ENCODE measurements at places on chromosomes 7 and 10.

GRCh38 chr10:121113385-121113696 lies 262.2 kb downstream of the WDR11 start:
- DNase-seq = peak; percentile 39

DNA sequence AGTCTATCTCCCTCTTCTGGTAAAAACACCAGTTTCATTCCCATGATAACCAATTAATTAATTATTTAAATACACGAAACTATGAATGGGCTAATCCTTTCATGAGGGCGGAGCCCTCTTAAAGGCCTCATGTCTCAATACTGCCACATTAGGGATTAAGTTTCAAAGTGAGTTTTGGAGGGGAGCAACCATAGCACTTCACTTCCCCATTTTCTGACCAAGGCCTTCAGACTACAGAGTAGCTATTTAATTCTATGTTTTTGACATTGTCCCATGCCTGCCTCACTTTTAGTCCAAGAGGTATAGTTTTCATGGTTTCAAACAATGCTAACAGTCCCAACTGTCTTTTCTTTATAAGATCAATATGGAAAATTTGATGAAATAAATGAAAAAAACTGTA lies 618.6 kb downstream of the ZWINT start:
- DNase-seq = no peak

DNA sequence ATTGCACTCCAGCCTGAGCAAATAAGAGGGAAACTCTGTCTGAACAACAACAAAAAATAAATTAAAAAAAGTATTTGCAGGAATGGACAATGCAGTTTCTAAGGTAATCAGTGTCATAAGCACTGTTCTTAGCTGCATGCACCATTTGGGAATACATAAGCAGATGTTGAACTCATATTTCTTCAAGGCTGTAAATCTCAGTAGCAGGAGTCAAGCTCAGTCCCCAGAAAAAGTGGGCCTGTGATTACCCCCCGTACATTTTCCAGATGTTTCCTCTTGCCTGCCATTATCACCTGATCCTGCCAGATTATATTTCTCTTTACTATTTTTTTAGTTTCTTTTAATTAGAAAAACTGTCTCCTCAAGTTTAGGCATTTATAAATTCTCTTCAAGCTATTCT lies 667.6 kb upstream of the ANKRD30A start:
- no peak for DNase-seq

- no peak for DNase-seq
Observed at GRCh38 chr10:62069452-62070178, 168.1 kb downstream of the ARID5B start.

DNA sequence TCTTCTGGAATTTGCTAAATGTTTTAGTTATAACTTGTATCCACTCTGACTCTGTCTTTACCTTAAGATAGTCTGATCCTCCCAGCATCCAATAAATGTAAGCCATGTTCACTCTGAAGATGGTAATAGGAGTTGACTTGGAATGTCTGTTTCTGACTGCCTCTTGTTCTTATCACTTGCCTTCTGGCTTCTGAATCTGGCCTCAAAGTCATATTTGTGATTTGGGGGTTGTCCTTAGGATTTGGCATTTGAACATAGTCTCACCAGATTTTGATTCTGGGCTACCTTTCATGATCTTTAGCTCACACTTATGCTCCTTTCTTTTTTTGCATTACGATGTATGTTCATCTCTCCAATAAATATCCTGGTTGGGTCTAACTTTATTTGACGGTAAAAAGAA lies 247.0 kb downstream of the SH2D4B start:
- no peak for DNase-seq

- no peak for DNase-seq
Observed at GRCh38 chr7:28847176-28847575, 111.0 kb downstream of the TRIL start.

DNA sequence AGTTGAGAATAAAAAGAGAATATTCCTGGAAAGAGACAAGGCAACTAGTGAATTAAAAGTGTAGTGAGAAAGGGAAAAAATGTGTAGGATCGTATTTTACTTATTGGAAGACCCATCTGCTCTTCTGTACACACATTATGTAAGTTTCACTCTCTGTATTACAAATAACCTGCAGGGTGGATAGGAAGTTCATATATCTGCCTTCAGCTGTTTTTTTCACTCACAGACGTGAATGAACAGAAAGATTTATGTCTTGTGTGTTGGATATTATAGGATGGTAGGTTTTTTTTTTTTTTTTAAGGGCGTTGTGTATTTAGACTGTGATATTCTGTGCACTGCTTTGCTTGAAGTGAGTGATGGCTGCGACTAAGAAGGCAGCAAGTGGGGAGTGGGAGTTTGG lies 266.5 kb downstream of the AUTS2 start:
- no peak for DNase-seq

DNA sequence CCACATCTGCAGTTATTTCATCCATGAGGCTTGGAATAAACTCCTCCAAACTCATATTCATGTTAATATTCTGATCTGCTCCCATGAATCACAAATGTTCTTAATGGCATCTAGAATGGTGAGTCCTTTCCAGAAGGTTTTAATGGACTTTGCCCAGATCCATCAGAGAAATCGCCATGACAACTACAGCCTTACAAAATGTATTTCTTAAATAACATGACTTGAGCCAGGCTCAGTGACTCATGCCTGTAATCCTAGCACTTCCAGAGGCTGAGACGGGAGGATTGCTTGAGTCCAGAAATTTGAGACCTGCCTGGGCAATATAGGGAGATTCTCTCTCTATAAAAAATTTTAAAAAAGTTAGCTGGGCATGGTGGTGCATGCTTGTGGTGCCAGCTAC lies 102.1 kb upstream of the TMEM168 start:
- DNase-seq = peak; percentile 38

DNA sequence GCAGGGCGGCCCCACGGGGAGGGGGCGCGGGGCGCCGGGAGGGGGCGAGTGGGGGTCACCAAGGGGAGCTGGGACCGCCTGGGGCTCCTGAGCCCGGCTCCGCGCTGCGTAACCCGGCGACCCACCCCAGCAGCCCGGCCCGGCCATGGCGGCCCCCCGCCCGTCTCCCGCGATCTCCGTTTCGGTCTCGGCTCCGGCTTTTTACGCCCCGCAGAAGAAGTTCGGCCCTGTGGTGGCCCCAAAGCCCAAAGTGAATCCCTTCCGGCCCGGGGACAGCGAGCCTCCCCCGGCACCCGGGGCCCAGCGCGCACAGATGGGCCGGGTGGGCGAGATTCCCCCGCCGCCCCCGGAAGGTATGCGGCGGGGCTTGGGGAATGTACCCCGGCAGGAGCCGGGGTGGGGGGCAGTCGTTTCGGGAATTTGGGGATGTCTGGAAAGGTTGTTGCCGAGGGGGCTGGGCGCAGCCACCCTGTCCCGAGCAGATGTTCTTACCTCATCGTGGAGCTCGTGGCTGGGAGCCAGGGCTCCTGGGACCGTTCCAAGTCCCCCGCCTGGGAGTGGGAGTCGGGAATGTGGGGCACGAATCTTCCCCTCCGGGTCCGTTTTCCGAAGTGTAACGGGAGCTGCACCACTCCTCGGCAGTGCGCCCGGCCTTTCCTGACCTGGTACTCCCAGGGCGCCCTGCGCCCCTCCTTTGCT lies 431 bp downstream of the ZYX start:
- DNase-seq = peak; percentile 62

DNA sequence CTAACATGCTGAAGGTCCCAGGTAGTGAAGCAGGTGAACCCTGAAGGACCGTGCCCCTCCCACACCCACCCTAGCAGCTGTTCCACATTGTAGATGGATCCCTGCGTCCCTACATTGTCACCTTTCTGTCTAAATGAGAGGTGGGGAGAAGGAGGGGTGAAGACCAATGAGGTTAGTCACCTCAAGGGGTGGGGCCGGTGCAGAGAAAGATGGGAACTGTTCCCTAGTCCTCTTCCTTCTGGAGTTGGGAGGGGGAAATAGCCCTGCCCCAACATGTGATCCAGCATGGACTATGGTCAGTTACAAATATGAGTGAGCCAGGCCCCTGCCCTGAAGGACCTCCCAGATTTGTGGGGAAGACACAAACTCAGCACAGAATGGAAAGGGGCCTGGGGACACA lies 124.5 kb downstream of the LHPP start:
- no peak for DNase-seq

- no peak for DNase-seq
Observed at GRCh38 chr10:100253041-100253440, 14.4 kb downstream of the CWF19L1 start.

DNA sequence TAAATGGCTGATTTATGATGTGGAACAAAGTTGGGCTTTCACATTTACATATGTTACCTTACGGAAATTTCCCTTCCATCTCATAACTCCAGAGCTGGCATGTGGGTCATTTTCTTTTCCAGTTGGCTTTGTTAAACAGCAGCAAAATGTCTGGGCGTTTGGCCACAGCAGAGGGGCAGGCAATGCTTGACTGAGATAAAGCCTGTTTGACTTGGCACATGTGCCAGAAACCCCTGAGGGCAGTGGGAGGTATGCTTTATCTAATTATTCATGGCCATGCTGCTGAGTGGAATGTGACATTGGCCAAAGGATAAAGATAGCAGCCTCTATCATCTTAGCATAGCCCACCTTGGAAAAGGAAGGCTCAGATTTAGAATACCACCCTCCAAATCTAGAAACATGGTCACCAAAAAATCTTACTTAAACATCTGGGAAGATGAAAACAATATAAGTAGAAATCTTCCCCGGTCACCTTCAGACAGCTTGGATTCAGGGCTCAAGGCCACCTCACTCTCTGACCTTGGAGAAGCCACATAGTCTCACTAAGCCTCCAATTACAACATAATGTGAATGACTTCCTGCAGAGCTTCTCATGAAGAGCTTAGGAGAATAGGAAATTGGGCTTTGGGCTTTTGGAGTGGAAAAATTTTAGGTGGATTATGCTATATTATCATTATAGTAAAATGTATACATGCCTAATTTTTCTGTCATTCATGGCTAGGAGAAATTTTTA lies 101.5 kb downstream of the GRM3 start:
- DNase-seq = no peak

DNA sequence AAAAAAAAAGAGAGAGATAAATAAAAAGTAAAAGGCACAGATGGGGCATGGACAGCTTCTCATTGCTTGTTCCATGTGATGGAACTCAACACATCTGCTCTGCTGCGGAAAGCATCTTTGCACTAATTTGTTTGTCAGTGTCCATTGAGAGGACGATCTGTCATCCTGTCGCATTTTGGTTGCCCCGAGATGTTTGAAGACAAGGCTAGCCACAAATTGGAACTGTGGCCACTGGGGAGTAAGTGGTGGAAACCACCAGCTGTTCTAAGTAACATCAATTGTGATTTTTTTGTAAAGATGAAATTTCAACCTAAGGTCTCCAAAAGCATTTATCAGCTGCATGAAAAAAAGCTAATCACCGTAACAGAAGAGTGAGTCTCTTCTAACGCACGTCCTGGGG lies 312.7 kb downstream of the ADARB2 start:
- no peak for DNase-seq

- no peak for DNase-seq
Observed at GRCh38 chr7:48016641-48017040, 12.3 kb downstream of the SUN3 start.

- no peak for DNase-seq
Observed at GRCh38 chr7:53658951-53659350, 623.5 kb downstream of the POM121L12 start.

DNA sequence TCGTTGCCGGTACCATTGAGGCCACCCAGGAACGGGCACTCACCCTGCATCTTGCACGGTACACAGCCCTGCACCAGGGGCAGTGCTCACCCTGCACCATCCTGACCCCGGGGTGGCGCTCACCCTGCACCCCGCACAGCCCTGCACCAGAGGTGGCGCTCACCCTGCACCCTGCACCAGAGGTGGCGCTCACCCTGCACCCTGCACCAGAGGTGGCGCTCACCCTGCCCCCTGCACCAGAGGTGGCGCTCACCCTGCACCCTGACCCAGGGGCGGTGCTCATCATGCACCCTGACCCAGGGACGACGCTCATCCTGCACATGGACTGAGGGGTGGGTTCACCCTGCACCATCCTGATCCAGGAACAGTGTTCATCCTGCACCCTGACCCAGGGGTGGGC lies 6.4 kb downstream of the TUBGCP2 start:
- no peak for DNase-seq

DNA sequence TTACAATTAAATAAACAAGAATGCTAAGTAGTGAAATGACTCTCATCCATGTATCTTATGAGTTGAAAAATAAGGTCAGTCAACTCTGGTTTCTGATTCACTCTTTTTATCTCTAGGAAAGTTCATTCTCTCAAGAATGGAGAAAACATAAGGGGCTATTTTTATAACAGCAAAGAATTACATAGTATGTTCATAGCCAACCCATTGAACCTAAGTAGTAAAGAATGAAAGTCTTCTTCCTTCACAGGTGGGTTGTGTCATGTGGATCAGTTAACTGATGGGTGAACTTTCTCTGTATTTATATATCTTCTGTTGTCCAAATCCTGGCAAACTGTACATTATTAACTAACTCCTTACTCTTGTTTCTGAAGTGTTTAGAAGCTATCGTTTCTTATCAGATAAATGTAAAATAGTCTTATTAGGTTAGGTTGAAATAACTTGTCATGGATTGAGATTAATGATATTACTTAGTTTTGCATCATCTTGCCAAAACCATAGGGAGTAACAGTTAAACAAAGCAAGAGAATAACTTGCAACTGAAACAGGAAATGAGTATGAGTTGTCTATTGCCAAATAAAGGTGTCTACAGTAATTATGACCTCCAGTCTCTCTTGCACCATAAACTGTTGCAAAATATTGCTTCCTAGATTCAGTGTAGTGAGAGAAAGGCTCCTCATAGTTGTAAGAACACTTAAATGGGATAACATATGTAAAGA lies 86.8 kb downstream of the ANKRD7 start:
- DNase-seq = no peak

DNA sequence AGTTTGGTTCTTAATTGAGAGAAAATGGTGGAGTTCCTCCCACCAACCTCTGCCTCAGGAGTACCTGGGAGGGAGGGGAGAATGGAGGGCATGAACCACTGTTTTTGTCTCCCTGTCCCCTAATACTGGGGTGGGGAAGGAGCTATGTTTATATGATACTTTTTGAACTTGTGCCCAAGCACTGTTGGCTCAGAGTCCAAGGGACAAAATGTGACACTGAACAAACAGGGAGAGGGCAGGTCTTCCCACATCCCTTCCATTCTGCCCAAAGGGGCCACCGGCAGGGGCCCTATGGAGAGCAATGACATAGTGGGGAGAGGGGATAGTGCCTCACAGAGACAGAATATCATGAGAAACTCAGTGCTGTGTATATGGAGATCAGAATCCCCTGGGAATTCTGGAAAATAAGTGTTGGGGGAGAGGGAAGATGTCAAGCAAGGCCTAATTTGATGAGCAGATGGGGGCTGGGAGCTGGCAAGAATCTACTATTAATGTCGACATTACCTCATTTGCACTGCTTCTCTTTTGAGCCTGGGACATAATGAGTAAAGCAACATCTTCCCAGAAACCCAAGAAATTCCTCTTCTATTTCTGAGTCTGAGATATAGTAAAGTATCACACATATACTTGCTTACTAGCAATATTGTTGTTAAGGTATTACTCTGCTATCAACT lies 180.6 kb downstream of the CYP26A1 start:
- no peak for DNase-seq

- peak; percentile 65 for DNase-seq
Observed at GRCh38 chr10:24238519-24239247, 29.7 kb downstream of the KIAA1217 start.
